Activated effector memory CD4-positive, alpha-beta T cell treated with anti-CD3 and anti-CD28 coated beads, Interleukin-2, amount 50 U/mL, for 16 hours (primary cell): ENCODE measurements at places on chromosomes 12 and 14.

- no peak for DNase-seq
These were observed 47.9 kb upstream of the PLEKHG6 start for GRCh38 chr12:6262623-6263022.

- no peak for DNase-seq
These were observed 1.6 kb downstream of the METTL3 start for GRCh38 chr14:21509432-21510143.

- no peak for DNase-seq
These were observed 35.9 kb downstream of the ACADS start for GRCh38 chr12:120761519-120761934.

DNA sequence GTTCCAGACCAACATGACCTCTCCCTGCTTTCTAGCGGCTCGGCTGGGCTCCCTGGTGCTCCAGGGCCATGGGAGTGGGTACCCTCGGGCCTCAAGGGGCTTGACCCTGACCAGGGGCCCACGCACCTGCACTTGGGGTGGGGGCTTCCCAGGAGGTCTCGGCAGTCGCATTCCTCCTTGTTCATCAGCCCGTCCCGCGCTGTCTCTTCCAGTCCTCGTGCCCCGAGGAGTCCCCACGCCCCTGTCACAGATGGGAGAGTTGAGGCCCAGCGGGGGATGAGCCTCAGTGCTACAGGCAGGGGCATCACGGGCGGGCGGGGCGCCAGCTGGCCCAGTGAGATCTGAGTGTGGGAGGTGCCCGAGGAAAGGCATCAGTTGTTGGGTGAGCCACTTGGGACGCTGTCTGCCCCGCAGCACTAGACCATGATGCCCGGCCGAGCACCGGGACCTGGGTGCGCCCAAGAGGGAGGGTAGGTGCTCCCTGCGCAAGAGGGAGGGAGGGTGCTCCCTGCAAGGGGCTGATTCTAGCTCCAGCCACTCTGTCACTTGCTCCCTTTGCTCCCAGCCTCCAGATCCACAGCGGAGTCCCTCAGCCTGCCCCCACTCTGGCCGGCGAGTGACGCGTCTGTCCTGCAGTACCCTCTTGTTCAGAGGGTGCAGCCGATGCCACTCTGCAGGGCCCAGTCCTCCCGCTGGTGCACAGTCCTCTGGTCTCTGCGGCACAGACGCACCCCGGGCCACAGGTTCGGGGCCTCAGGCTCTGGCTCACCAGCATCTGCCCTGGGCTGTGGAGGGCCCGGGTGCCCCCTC is 23.8 kb downstream of the MMP17 start:
- no peak for DNase-seq

DNA sequence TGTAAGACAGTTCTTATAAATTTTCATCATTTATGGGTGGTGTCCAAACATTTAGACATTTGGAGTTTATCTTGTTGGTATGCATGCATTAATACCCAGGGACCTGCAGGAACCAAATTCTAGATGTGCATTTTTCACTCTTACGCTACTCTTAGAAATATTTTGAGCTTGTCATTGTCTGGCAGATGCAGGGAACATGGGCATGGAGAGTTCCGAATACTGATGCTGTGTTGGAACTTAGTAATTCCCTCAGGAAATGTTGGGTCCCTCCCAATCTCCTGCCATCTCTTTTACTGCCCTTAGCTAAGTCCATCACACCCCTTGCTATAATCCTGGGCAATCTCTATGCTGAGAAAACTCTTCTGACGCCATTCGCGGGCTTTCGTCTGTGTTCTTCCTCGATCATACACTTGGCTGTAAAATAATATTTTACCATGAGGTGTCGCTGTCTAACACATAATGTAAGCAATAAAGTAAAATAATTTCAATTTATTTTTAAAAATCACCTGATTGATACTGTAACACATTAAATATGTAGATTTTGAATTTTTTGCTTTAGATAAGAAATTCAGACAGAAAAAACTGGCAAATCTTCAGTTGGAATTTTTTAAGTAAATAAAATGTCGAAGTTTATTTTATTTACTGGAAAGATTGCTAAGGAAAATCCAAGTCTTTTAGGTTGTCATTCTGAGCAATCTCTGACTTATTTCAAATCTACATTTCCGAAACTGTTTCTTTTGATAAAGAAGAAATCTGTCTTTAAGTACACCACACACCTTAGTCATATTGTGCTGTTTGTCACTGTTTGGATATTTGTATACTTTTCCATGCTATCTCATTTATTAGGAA is 304.1 kb upstream of the SSTR1 start:
- DNase-seq = no peak

- DNase-seq = no peak
These were observed 49.5 kb downstream of the GPR137C start for GRCh38 chr14:52602131-52602530.

GRCh38 chr14:22394616-22395015 is 194.4 kb downstream of the DAD1 start:
- DNase-seq = no peak

DNA sequence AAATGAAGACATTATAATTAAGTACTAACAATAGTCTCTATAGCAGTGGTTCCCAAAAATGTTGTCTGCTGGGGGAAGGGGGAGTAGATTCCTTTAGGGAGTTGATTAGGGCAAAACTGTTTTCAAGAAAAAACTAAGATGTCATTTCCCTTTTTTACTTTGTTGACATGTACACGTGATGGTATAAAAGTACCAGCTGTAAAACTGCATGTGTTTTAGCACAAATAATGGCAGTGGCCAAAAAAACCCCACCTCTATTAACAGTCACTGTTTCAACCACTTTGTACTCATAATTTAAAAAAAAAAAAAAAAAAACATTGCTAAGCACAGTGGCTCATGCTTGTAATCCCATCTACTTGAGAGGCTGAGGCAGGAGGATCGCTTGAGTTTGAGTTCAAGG is 61.7 kb downstream of the PPP1R12A start:
- DNase-seq = no peak

DNA sequence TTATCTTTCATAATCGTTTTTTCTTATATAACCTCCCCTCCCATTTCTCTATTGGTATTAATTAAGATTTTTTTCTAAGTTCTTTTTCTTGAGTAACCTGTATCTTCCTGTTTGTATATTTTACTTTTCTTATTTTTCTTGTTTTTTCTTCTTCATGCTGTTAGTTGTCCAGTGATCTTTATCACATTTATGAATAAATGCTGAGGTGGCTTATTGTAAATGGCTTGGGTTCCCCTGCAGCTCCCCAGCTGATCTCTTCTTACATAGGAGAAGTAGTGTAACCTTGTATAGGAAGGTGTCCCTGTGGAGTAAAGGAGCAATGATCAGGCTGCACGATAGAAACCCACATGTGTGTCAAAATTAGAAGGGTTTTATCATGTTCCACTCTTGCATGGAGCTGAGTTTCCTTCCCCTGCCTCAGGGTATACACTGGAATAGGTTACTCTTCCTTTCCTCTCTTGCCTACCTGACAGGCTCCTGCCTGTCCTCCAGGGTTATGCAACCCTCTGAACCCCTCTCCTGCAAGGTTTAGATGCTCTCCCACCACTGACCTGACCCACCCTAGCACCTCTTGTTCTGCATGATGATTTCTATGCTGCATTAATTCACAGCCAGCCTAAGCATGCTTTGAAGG is 334.8 kb upstream of the RGS6 start:
- no peak for DNase-seq

GRCh38 chr14:30958555-30959407 is 66.7 kb upstream of the AP4S1 start:
- DNase-seq = no peak

DNA sequence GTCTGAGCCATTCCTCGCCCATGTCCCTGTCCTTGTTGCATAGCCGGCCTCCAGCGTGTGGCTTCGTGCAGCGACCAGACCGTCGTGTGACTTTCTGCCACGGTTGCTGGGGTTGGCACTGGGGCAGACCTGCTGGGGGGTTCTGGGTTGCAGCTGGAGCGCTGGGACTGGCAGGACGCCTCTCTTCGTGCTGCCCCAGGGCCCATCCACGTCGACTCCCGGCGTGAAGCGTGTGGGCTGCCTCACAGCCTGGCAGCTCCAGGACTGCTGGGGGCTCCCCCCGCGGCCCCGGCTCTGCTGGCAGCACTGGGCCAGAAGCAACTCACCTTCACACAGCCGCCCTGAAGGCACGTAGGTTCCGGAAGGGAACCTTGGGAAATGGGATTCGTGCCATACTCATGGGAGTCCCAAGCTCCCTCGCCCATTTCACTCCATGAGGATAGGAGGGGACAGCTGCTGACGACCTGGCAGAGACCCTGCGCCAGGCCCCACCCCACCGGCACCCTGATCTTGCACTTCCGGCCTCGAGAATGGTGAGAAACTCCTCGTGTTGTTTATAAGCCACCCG is 51.9 kb downstream of the GALNT9 start:
- no peak for DNase-seq

- DNase-seq = no peak
These were observed 8.6 kb upstream of the KRT8 start for GRCh38 chr12:52913431-52913821.

- DNase-seq = no peak
These were observed 12.7 kb upstream of the PRB2 start for GRCh38 chr12:11408096-11408495.

DNA sequence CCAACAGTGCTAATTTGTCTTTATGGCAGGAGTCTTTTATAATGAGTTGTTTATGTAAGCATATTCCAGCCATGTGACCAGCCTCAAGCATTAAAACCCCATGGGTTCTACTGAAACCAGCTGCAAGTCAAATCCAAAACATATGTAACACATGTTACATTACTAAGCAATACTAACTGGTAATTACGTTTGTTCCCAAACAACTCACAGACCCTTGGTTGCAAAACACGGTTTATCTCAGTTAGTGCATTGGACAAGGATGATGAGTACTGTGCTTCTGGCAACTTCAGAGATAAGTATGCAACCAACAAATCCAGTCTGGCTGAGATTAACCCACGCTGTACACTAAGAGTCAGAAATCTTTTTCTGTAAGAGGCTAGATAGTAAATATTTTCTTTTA is 110.1 kb upstream of the FAR2 start:
- no peak for DNase-seq
